ENCODE measurements at places on chromosomes 6 and 20.

DNA sequence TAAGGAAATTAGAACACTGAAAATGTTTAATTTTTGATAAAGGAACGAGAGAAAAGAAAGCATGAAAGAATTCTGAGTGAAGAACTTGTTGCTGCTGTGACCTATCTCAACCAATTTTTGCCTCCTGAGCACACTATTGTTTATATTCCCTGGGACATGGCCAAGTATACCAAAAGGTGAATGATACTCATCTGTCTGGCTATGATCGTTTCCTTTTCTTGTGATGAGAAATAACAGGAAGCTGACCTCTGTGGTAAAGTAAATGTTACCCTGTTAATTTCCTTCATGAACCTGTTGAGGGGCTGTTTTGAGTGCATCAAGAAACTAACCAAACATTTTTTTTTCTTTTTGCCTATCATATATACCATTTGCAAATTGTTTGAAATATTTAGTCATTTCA, 69.1 kb downstream of the FIG4 start:
- no peak for DNase-seq

DNA sequence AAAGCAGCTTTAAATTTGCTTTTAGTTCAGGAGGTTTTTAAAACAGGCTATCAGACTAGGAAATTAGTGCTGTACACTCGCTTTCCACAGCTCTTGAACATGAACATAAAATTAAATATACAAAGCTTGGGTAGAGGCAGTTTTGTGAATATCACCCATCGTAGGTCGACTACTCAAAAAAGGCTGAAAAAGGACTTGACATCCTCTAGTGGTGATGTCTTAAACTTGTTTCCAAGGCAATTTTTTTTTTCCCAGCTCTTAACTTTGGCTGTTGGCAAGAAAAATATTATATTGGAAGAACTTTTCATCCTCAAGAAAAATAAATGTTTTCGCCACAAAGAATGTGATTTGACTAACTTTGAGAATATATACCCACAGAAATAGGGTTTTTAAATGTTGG, 2.9 kb downstream of the MAP7 start:
- DNase-seq = no peak

DNA sequence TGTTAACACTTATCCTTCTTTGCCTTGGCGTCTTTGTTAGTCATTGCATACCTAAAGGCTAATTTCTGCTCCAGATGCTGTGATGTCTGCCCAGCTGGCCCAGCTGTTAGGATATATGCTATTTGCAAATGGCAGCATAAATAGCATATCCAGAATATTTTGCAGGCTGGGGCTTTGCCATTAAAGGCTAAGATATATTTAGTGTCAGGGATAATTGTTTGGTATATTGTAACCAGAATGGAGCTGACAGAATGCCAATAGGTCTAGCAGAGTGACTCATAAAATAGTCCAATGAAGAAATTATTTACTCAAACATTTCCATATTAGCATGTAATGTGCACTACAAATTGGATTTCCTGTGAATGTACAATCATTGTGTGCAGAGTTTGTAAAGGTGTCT, 584.1 kb upstream of the FLRT3 start:
- no peak for DNase-seq

GRCh38 chr20:32753731-32754130, 8.5 kb upstream of the DNMT3B start:
- no peak for DNase-seq

GRCh38 chr6:130050230-130050629, 31.8 kb downstream of the L3MBTL3 start:
- no peak for DNase-seq

DNA sequence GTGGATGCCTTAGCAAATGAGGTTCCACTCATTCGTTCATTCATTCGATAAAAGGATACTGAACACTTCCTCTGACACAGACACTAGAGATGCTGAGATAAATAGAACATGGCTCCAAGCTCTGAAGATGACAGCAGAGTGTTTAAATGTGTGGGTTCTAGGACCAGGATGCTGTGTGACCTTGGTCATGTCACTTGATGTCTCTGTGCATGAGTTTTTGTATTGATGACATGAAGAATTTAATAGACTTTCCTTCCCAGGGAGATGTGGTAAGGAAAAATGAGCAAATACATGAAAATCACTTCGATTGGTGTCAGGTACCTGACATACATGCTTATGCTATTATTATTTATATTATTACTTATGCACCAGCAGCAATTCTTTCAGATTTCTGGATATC, 34.3 kb upstream of the CD83 start:
- no peak for DNase-seq

DNA sequence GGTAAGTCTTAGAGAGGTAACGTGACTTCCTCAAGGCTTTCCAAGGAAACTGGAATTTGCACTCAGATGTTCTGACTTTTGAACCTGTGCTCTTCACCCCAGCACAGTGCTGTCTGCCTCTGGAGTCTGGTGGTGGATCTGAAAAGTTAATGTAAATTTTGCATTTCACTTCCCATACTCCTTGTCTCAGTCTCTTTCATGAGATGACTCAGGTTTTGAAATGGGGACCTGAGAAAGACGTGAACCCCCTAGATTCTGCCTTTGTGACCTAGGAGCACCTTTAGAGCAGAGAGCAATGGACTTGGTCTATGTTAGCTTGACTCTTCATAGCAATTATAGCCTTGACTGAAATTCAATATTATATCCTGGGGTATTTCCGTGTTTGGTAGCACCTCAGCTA, 223.0 kb downstream of the QKI start:
- no peak for DNase-seq

DNA sequence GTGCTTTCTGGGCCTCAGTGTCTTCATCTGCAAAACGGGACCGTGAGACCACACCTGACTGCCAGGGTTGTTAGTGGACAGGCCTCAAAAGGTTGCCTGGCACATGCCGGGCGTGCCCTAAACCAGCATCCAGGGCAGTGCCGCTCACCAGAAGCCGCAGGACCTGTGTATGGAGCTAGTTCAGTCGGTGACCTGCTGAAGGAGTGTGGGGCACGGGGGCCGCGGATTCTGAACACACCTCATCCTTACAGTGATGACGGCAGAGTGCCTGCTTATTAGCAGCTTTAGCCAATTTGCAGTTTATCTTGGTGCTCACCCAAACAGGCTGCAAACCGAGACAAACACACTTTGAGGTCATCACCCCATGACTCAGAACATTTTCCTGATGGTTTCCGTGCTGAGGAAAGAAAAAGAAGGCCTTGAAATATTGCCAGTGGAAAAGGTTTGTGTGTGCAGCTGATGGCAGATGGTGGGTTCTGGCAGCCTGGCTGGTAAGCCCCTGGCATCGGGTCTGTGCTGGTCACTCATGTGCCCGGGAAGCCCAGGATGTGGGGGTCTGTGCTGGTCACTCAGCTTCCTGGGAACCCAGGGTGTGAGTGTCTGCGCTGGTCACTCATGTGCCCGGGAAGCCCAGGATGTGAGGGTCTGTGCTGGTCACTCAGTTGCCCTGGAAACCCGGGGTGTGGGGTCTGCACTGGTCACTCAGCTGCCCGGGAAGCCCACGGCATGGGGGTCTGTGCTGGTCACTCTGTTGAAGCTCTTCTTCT, 153.8 kb downstream of the ERMARD start:
- DNase-seq = no peak

GRCh38 chr6:109393157-109393885, 11.1 kb upstream of the CD164 start:
- no peak for DNase-seq

- no peak for DNase-seq
These were observed 36.8 kb downstream of the RSPH3 start for GRCh38 chr6:158963020-158963808.

GRCh38 chr20:18638768-18639167, 50.9 kb downstream of the DTD1 start:
- no peak for DNase-seq

GRCh38 chr20:61875221-61875885, 190.3 kb downstream of the TAF4 start:
- no peak for DNase-seq

DNA sequence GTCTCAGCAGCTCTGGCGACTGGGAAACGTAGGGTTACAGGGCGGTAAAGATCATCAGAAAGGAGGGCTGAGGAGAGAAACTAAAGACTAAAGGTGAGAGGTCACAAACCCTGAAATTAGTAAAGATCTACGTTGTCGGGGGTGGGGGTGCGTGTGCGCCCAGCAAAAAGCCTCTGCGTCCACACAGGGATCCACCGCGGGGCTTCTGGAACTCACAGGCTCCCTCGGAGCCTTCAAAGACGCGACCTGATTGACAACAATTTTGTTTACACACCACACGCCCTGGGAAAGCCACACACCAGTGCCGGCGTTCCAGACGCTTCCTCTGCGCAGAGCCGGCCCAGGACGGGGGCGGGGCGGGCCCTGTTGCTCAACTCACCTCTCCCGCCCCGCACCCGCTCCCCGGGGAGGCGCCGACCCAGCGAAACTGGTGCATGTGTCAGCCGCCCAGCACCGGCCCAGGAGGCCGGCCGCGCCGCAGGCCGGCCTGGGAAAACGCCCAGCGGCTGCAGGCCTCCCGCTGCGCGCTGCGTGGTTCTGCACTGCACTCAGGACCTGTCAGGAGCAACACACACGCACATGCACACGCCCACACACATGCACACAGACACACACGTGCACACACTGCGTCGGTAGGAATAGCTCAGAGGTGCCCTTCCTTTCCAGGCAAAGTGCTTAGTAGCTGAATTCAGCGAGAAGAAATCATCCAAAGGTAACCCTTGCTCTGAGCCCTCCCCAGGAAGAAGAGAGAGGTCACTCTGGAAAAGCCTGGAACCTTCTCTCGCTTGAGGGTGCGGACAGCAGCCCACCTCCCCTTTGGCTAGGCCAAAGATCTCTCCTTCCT, 57.2 kb upstream of the ARID1B start:
- DNase-seq = peak; percentile 56

Measured in frontal cortex (tissue), 4 donors.